ENCODE measurements at places on chromosomes 3 and 15.

DNA sequence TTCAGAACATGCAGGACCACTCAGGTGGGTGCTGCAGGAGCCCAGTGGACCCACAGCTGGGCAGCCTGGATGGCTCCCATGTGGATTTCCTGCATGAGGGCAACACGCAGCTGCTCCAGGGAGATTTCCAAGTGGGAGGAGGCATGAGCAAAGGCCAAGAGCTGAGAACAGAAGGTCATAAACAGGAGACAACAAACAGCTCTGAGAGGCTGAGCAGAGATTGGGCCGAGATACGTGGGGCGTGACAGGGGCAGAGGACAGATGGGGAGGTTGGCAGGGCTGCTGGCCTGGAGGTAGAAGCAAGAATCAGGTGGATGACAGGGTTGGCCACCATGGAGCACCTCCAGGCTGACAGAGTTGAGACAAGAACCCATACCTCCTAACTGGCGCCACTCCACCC, 2.9 kb downstream of the PHGR1 start:
- no peak overlapping the region for H3K4me3 ChIP-seq
- H3K36me3 ChIP-seq, result no peaks in the 10 kb centered on the region
- no peak for DNase-seq
- H3K27ac ChIP-seq, result no peak overlapping the region
- H3K27me3 ChIP-seq, result no peaks in the 10 kb centered on the region
- H3K4me1 ChIP-seq, result peaks cover 14% of the 10 kb centered on the region

DNA sequence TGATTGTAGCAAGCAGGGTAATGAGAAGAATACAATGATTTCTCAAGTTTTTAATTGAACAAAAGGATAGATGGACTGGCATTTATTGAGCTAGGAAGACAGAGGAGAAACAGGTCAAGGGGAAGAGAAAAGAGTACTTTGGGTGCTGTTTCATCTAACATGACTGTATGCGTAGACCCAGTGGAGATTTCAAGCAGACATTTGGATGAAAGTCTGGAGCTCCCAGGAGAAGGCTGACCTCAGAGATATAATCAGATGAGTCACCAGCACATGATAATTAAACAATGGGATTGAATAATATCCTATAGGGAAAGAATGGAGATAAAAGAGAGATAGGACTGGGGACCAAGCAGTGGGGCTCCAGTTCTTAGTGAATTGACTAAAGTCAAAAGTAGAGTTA, 194.9 kb downstream of the ARRDC4 start:
- no peak for DNase-seq
- H3K4me3 ChIP-seq, result no peak overlapping the region
- H3K27ac ChIP-seq, result no peak overlapping the region
- H3K27me3 ChIP-seq, result no peaks in the 10 kb centered on the region
- no peaks in the 10 kb centered on the region for H3K4me1 ChIP-seq

- no peaks in the 10 kb centered on the region for H3K4me1 ChIP-seq
- no peak for DNase-seq
- no peak overlapping the region for H3K4me3 ChIP-seq
- H3K36me3 ChIP-seq, result no peaks in the 10 kb centered on the region
- H3K27me3 ChIP-seq, result no peaks in the 10 kb centered on the region
- no peak overlapping the region for H3K27ac ChIP-seq
These were observed 28.0 kb upstream of the ATG7 start for GRCh38 chr3:11244121-11244677.

- DNase-seq, result no peak
- no peak overlapping the region for H3K27ac ChIP-seq
- H3K27me3 ChIP-seq, result no peaks in the 10 kb centered on the region
These were observed 136.6 kb downstream of the SUCLG2 start for GRCh38 chr3:67517781-67518180.

- no peaks in the 10 kb centered on the region for H3K36me3 ChIP-seq
- no peak overlapping the region for H3K27ac ChIP-seq
- DNase-seq, result no peak
- no peaks in the 10 kb centered on the region for H3K27me3 ChIP-seq
- H3K4me3 ChIP-seq, result no peak overlapping the region
- H3K4me1 ChIP-seq, result no peaks in the 10 kb centered on the region
These were observed 137.7 kb downstream of the TPRG1 start for GRCh38 chr3:189309400-189309975.

DNA sequence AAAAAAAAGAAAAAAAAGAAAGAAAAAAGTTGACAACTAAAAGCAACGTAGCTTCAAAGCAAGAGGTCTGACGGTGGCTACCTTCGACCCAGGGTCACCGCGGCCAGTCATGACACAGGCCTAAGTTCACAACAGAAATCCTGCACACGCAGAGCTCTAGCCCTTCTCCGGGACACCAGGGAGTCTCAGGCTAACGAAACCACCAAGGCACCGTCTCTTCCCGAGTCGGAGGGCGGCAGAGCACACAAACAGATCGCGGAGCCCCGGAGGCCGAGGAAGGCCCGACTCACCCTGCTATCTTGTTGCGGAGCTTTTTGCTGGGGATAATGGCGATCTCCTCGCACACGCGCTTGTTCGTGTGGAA, 584 bp downstream of the RPS17 start:
- no peak for DNase-seq
- peaks cover 24% of the 10 kb centered on the region for H3K4me1 ChIP-seq
- H3K27me3 ChIP-seq, result no peaks in the 10 kb centered on the region
- peak overlapping the region; percentile 83 for H3K27ac ChIP-seq
- H3K4me3 ChIP-seq, result peak overlapping the region; percentile 72

GRCh38 chr3:43957553-43957952, 266.8 kb downstream of the ABHD5 start:
- H3K27ac ChIP-seq, result no peak overlapping the region
- no peaks in the 10 kb centered on the region for H3K27me3 ChIP-seq
- DNase-seq, result no peak
- peaks cover 6% of the 10 kb centered on the region for H3K4me1 ChIP-seq
- no peaks in the 10 kb centered on the region for H3K36me3 ChIP-seq

GRCh38 chr3:39221141-39221530, 28.7 kb upstream of the XIRP1 start:
- H3K36me3 ChIP-seq, result no peaks in the 10 kb centered on the region
- no peak for DNase-seq
- H3K4me3 ChIP-seq, result no peak overlapping the region

DNA sequence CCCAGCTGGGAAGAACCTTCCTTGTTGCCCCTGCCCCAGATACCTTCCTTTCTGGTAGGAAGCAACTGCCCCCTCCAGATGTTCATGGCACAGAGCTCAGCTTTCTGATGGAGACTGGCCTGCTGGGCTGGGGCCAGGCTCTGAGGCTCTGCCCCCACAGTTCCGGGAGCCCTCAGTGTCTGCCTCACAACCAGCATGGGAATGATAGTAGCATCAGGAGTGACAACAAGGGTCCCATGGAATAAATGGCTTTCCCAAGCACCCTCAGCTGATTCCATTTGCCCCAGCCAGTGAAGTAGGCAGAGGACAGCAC, 65.6 kb upstream of the IQSEC1 start:
- no peaks in the 10 kb centered on the region for H3K27me3 ChIP-seq
- DNase-seq, result no peak
- no peaks in the 10 kb centered on the region for H3K4me1 ChIP-seq
- no peaks in the 10 kb centered on the region for H3K36me3 ChIP-seq
- H3K27ac ChIP-seq, result no peak overlapping the region

- no peak for DNase-seq
- no peak overlapping the region for H3K4me3 ChIP-seq
- no peaks in the 10 kb centered on the region for H3K27me3 ChIP-seq
- H3K27ac ChIP-seq, result no peak overlapping the region
These were observed 31.4 kb upstream of the LSAMP start for GRCh38 chr3:116476691-116477090.

- H3K27ac ChIP-seq, result no peak overlapping the region
- H3K36me3 ChIP-seq, result peaks cover 98% of the 10 kb centered on the region
- H3K4me1 ChIP-seq, result peaks cover 9% of the 10 kb centered on the region
- DNase-seq, result no peak
- no peak overlapping the region for H3K4me3 ChIP-seq
These were observed 41.5 kb downstream of the TLE3 start for GRCh38 chr15:70056091-70056680.

- H3K4me1 ChIP-seq, result peaks cover 11% of the 10 kb centered on the region
- no peaks in the 10 kb centered on the region for H3K27me3 ChIP-seq
- H3K36me3 ChIP-seq, result no peaks in the 10 kb centered on the region
These were observed 818.2 kb upstream of the LMCD1 start for GRCh38 chr3:7683426-7683825.

GRCh38 chr3:150778793-150779401, 15.9 kb upstream of the SIAH2 start:
- H3K27ac ChIP-seq, result no peak overlapping the region
- no peak overlapping the region for H3K4me3 ChIP-seq
- no peaks in the 10 kb centered on the region for H3K4me1 ChIP-seq
- no peak for DNase-seq
- H3K36me3 ChIP-seq, result no peaks in the 10 kb centered on the region

GRCh38 chr3:16200411-16200810, 25.9 kb downstream of the GALNT15 start:
- no peak overlapping the region for H3K4me3 ChIP-seq
- no peak for DNase-seq
- H3K27me3 ChIP-seq, result no peaks in the 10 kb centered on the region

DNA sequence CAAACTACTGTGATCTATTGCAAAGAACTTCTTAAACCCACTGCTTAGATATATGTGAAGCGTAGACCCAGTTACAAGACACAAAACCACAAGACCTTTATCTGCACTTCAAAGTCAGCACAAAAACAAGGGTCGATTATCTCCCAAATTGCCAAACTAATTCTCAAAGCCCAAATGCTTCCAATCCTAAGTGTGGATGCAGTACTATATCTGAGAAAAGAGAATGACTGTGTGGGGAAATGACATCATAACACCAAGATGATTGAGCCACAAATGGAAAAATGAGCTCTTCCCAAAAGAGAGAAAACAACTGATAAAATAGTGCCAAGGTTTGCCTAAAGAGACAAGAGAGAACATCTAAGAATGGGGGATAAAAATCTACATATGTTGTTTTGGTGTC, 86.2 kb downstream of the MEIS2 start:
- no peaks in the 10 kb centered on the region for H3K4me1 ChIP-seq
- no peak for DNase-seq
- H3K4me3 ChIP-seq, result no peak overlapping the region

DNA sequence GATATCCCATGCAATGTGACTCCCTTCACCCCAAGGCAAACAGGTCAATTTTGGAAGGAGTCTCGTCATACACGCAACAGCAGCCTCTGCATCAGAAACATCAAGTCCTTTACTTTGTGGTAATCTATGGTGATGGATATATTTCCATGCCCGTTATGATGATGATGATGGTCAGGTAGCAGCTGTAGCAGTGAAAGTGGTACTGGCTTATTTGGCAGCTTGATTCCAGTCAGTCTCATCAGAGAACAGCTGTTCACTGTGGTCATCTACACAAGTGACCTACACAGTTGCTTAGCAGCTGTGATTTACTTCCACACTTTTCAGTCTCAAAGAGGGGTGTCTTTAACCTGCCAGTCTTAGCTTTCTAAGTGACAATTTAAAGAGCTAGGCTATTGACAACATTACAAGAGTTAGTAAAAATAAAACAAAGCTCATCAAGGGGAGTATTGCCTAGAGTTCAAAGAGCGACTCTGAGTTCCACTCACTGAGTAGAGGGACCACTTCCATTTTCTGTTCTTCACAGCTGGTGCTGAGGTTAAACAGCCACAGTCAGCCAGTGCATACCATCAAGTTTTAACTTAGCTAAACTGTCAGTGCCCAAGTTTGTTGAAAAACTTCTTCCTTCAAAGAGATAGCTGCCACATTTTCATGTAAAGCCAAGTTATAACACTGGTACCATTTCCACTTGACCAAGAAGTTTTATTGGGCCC, 587.4 kb upstream of the KCNMB2 start:
- H3K36me3 ChIP-seq, result no peaks in the 10 kb centered on the region
- no peak overlapping the region for H3K27ac ChIP-seq
- H3K4me3 ChIP-seq, result no peak overlapping the region
- DNase-seq, result no peak
- H3K27me3 ChIP-seq, result no peaks in the 10 kb centered on the region

- no peak overlapping the region for H3K27ac ChIP-seq
- DNase-seq, result no peak
- no peak overlapping the region for H3K4me3 ChIP-seq
These were observed 251.0 kb upstream of the TLE3 start for GRCh38 chr15:70348581-70349344.

DNA sequence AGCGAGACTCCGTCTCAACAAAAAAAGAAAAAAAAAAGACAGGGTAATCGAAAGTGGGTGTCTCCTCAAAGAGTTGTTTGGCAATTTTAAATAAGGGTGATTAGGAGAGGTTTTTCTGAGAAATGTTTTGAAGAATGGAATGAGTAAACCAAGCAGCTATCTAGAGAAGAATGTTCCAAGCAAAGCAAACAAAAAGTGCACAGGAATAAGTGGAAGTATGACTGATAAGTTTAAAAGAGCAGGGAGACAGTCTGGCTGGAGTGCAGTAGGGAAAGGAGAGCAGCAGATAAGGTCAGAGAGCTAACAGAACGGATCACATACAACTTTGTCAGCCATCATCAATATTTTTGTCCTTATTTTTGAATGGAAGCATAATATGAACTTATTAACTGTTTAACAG, 853.5 kb downstream of the TUSC7 start:
- no peak for DNase-seq
- H3K4me3 ChIP-seq, result no peak overlapping the region
- no peaks in the 10 kb centered on the region for H3K4me1 ChIP-seq
- H3K27me3 ChIP-seq, result no peaks in the 10 kb centered on the region
- H3K27ac ChIP-seq, result no peak overlapping the region

DNA sequence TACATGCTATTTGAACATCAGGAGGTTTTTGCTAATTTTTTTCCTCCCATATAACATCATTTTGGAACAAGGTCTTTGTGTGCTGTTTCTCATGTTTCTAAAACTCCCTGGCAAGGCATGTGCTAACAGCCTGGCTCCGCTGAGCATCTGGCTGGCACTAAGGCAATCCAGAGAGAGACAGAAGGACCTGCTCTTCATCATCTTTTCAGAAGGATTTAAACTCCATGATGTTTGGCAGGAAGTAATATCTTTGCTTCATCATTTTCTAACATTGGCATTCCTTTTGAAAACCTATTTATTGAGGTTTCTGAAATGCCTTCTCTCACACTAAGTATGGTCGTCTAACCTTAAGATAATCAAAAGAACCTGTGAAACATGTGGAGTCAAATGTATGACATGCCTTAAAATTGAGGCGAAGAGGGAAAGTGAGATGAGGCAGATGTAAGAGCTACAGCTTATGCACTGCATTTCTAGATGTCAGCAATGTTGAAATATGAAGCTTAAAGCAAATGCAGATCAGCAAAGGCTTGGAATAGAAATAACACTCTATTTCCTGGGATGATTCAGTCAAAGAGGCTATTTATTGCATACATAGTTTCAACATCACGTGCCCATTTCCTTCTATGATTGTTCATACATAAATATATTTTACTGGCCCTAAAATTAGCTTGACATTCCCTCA, 592.0 kb downstream of the ZNF385D start:
- H3K4me1 ChIP-seq, result no peaks in the 10 kb centered on the region
- H3K27ac ChIP-seq, result no peak overlapping the region
- no peaks in the 10 kb centered on the region for H3K27me3 ChIP-seq
- no peaks in the 10 kb centered on the region for H3K36me3 ChIP-seq
- no peak overlapping the region for H3K4me3 ChIP-seq

Measured in right atrium auricular region (tissue), 2 donors.